ENCODE measurements at places on chromosomes 2 and 18. TPM values are rescaled to one million over a fixed set of nuclear protein-coding genes. Genes with fewer than 3 reads are reported as not detected.

Gene GDF7
- 0.32 TPM for polyA plus RNA-seq

DNA sequence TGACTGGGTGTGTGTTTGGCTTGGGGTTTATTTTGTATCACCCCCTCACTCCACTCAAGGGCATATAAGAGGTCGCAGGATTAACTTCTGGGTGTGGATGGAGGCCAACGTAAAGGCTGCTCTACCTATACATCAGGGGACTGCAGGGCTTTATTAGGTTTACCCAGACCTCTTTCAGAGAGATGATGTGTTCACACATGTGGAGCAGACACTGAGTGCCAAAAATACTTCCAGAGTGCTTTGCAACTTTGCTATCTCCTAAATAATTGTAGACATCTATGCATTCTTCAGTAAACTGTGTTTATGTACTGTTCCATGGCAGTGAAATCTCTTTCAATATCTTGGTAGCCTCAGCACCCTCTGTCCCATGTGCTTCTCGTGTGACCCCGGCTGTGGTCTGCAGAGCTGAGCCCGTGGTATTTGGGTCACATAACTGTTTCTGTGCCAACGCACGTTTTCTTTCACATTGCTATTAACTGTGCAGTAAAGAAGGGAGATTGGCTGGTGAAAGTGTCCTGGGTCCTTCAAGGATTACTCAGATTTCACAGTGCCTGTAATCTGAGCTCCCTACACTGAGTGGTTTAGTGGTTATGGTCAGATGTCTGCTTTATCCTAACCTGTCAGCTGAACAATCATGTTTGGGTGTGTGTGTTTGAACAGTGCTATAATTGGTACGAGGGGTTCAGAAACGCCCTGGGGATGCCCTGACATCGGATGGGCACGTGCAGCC is 208.1 kb downstream of the VAPA start:
- DNase-seq = peak; percentile 97

DNA sequence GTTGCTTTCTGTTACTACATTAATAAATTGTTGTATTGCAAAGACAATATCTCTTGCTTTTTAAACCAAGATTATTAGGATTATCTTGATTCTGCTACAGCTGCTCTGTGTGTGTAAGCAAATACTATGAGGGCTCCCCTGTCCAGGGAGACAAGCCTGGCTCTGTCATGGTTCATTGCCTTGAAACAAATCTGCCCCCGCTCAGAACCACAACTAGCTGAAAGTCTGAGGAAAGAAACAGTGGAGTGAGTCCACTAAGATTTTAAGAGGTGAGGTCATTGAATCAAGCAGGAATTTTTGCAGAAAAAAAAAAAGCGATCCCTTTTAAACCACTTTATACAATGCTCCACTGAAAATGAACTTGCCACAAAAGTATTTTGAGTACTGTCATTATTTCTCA is 30.8 kb upstream of the LRRTM4 start:
- no peak for DNase-seq

DNA sequence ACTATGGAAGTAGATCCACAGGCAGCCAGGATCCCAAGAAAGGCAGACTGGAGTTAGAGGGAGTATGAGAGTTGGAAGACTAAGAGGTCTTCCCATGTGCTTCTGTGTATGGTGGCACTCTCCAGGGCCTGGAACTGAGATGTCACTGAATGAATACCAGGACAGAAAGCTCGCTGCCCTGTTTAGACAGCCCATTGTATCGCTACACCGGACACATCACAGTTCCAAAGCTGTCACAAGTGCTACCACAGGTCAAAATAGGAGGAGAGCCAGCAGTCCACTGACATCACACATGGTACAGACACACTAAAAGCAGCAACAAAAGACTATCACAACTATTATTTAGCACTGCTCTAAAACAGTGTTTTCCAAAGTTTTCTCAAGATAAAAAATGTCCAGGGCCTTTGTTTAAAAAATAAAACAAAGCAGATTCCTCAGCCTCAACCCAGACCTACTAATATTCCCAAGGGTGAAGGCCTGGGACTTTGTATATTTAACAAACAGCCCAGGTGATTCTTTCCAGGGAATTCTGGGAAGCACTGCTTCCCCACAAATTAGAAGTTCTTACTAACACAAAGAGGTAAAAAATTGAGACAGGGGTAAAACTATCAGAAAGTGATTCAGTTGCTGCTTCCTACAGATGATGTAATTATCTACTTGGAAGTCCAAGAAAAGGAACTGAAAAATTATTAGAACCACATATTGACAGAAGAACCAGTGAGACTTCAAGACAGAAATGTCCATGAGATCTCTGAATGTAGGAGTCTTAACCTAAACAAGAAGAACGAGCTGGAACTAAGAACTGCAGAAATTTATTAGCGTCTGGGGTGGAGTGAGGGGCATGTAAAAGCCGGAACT is 116.0 kb downstream of the DTNB start:
- DNase-seq = no peak

DNA sequence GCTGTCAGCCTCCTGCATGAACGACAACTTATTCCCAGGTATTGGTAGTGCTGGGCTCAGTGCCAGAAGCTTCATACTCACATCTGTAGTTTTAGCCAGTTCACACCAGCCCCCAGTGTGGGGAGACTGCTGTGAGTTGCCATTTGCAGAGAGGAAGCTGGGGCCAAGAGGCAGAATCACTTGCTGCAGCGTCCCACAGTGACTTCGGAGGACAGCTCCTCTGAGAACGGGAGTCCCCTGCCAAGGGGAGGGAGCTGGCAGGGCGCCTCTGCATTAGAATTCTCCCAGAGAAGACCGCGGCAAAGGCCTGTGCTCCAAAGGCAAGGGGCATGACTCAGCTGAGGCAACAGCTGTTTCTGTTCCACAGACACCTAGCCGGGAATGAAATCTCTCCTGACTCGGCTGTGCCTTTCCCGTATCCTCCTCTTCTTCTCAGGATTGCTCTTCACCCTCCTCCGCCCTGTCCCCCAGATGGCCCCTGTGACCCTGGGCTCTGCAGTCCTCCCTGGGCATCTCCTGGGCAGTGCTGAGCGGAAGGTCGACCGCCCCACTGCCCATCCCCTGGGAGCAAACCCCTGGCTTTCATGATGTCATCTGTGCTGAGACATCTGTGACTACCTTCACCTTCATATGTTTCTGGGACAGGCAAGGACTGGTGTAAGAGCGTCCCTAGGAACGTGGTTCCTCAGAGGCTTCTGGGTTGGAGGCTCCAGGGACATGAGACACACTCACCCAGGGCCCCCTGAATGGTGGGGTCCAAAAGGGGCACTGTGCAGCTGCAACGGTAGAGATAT is 18.0 kb downstream of the MAL start:
- DNase-seq = peak; percentile 19

DNA sequence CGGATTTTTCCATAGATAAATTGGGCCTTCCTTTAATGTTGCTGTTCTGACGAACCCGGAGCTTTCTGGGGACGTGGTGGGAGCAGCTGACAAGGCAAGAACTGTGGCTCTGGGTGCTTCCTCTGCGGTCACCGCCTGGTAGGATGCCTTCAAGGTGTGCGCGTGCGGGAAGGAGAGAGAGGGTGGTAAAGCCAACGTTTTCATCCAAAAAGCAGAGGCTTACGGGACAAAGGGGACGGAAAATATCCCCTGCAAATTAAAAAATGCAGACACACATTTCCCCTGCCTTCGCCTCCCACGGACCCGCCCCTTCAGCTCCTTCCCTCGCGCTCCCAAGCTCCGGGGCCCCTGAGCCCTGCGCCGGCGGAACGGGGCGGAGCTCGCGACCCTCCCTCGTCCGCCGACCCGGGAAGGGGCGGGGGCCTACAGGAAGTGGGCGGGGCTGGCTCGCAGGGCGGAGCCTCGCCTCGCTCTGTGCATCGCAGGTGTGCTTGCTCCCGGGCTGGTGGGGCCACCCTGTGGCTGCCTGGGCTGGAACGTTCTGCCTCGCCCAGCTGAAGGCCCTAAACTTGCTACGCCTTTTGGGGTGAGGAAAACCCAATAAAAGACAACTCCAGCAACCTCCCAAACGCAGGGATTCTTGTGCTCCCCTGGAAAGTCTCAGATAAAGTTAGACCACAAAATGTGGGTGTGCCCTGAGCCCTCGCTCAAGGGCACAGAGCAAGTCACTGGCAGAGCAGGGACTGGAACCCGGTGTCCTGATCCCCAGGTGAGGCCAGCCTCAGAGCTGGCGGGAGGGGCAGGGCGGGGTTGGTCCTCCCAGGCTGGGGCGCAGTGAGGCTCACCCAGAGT is 25.4 kb upstream of the SLC66A3 start:
- DNase-seq = no peak

GRCh38 chr18:34598120-34598635 is 111.9 kb upstream of the DTNA start:
- no peak for DNase-seq

DNA sequence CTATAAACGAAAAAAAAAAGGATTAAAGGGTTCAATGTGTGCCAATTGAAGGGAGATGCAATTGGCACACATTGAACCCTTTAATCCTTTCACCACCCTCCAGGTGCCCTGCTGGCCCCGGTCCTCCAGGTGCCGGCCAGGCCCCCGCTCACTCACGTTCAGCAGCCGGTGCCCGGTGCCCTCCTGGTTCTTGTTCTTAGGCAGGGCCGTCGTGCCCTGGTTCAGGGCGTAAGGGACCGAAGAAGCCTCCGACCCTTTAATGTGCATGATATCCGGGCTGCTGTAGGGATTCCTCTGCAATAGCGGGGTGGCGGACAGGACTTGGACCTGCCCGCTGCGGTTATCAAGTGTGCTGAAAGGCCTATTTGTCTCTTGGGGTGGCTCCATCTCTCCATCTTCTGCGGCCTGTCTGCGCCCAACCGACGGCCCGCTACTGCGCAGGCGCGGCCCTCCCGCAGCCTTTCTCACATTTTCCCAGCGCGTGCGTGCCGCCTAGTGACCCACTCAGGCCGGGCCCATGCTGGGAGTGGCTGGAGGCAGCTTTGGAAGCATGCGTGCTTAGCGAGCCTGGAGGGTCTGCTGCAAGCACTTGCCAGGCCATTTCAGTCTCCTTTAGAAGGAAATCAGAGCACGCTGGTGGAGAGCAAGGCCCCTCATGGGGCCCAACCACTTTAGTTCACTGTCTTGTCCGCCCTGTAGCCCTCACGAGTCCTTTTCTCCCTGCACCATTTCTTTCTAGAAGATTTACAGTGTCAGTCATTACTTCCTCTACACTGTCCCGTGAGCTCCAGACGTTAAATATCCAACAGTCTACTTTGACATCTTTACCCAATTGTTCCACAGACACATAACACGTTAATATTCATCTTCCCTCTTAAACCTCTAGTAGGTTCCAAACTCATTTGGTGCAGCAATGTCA is 24.3 kb downstream of the TMEM237 start:
- DNase-seq = no peak

- peak; percentile 19 for DNase-seq
Measured at GRCh38 chr18:69787825-69788547, 159.7 kb downstream of the CD226 start.

GRCh38 chr2:44771522-44771921 is 170.0 kb upstream of the SIX3 start:
- no peak for DNase-seq

DNA sequence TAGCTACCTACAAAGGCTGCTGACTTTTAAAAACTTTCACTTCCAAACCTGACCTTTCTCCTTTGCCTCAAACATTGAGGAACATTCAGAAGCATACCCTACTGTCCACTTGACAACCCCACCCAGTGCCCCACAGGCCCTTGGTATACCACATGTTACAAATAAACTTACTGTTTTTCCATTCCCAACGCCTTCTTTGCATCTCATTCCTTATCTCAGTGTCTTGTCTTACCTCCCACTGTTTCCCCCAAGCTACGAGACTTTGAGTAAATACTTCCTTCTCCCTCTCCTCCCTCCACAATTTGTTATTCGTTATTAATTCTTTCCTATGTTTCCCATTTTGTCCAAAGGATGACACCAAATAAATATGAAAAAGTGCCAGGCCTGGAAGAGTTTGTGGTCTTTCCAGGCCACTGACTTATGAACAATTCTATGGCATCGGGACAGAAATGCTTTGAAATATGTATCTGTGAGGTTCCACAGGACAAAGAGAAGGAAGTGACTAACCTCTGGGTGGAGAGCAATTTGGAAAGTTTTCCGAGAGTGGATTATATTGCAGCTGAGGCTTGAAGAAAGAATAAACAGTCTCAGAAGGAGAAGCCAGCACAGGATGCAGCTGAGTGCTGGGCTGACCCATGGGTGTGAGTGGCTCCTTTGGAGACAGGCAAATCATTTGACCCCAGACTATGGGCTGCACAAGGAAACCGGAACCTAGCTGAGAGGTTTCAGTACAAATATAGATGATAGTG is 409.0 kb downstream of the LPIN1 start:
- DNase-seq = peak; percentile 45

DNA sequence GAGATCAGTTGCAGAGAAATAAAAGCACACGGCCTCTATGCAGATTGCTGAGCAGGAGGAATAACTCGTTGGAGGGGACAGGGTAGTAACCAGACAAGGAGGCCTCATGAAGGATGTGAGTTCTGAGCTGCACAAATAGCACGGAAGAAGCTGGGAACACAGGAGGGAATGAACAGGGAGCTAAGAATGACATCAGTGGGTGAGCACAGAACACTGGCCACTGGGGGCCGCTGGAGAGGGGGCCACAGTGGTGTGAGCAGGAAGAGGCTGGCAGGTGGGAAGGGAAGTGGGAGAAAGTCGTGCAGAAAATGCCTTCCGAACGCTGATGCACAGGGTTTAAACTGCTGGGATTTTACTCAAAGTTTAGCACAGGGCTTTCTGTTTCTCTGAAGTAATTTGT is 61.0 kb downstream of the ZAP70 start:
- DNase-seq = no peak

Data from BJ (cell line).